ENCODE measurements at places on chromosomes 12 and 14.

DNA sequence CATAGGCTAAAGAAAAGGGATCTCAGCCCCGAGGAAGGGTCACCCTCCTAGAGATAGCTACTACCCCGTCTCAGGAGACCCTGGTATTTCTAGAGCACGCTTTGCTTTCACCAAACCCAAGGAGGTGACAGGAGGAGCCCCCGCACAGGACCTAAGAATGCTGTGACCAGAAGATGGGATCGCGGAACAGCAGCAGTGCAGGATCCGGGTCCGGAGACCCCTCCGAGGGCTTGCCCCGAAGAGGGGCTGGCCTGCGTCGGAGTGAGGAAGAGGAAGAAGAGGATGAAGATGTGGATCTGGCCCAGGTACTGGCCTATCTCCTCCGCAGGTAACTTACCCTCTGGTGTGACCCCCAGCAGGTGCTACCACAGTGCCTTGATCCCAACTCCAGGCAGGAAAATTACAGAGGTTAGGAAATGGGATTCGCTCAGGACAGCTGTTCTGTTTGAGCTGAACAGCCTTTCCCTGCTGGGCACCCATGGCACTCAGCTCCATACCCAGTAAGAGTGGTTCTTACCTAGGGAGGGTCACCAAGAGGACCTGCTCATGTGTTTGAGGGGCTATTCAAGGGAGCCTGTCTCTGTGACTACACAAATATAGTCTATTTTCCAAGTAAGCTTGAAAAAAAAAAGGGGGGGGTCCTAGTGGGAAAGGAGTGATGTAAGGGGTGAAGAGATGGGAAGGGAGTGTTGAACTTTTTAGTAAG lies 826 bp upstream of the NRL start:
- no peak for DNase-seq

GRCh38 chr14:91902336-91902735 lies 35.0 kb upstream of the TC2N start:
- no peak for DNase-seq

DNA sequence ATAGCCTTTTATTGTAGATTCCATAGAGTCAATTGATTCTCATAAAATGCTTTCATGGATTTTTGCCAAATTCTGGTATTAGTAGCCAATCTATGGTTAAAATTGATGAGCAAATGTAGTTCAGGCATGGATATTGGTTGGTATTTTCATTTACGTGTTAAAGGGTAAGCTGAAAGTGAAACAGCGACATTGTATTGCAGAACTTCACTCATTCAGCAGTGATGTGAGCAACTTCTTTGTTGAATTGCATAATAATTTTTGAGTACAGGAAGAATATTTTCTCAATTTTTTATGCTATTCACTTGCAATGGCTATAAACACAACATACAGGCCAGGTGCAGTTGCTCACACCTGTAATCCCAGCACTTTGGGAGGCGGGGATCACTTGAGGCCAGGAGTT lies 24.2 kb upstream of the FAM222A start:
- DNase-seq: no peak

DNA sequence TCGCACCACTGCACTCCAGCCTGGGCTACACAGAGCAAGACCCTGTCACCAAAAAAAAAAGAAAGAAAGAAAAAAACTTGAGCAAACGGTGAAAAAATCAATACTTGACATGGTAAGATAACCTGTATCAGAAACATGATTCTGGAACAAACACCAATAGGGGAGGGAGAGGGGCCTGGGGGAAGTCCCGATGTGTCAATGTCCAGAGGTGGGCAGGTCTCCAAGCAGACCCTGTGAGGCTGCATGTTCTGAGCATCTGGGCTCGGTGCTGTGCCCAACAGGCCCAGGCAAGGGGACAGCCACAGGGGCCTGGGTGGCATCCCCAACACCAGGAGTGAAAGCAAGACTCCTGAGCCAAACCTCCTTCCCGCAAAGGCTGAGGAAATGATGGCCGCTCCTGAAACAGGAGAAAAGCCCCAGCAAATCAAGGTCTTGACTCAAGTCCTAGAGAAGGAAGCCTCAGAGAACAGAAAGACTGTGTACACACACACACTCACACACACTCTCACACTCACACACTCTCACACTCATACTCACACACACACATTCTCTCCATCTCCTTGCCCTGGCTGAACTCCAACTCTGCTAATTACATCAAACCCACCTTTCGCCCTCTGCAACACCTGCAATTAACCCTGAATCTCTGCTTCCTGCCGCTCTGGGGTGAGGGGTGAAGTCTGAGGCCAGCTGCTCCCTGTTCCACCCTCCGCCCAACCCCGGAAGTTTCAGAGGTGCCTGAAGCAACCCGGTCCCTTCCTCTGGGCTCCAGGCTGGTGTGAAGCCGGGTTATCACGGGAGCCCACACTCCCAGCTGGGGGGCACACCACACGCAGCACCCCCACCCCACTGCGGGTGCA lies 20.4 kb downstream of the CCDC88C start:
- DNase-seq: no peak

DNA sequence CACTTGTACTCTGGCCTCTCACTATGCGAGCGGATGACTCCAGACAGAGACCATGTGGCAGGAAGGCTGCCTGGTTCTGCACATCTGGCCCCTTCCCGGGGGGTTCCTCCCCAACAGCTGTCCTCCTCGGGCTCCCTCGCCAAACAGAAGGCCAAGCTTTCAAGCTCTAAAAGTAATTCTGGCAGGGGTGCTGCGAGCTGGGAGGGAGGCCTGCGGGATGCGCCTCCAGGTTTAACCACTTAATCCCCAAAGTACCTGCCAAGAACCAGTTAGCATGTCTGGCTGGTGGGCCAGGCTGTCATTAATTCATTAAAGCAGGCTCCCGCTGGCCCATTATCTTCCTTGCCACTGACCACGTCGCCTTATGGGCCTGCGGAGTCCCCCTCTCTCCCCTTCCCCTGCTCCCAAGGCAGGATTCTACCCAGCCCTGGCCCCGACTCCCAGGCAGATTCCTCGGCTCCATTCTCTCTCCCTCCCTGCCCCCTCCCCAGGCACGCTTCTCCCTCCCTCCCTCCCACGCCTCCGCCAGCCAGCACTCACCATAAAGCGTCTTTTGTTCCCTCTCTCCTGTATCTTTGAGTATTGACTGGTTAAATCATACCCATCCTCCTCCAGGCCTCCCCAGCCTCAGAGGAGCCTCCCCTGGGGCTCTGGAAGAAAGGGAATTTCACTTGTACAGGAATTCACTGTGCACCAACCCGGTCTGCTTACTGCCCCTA lies 4.9 kb downstream of the HRK start:
- DNase-seq: no peak

DNA sequence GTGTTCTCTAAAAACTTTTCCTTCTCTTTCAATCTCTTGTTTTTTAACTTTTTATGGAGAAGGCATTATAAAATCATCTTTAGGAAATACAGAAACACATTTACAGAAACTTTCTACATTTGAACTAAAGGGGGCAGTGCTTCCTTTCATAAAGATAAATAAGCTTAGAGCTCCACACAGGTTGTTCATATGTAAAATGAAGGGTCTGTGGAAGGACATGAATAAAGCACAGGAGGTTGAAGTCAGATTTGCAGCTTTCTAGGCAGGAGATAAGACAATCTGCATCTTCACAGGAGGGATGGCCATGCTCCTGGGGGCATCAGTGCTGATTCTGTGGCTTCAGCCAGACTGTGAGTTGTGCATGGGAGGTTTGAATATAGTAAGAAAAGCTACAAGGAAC lies 426.0 kb downstream of the DAD1 start:
- DNase-seq: no peak

- no peak for DNase-seq
Measured at GRCh38 chr12:130013771-130014484, 110.1 kb upstream of the TMEM132D start.

DNA sequence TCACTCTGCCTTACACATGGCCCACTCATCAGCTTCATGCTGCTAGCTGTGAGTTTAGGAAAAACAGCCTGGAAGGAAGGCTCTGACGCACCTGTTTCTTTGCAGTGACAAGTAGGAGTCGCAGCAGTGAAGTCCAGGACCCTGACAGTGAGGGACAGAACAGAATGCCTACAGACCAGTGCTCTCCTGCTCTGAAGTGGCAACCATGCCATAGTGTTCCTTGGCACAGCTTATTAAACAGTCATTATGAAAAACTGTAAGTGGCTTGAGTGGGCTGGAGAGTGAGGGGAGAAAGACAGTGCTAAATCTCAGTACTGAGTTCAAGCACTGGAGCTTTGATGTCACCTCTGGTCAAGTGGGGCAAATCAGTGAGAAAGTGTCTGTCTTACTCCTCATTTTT lies 61.7 kb downstream of the MYRFL start:
- DNase-seq: no peak

DNA sequence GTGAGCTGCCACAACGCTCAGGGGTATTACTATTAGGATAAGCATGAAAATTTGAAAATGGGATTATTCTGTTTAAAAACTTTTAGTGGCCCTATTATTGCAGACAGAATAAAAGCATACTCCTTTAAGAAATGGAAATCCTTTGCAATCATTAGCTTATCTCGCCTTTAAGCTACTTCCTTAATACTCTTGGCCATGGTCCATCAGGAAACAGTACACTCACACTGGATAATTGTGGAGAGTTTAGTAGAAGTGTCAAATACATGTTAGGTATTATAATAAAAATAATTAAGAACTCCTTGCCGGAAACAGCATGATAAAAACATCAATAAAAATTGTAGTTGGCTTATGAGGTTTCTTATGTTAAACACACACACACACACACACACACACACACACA lies 100.4 kb upstream of the PPFIA2 start:
- no peak for DNase-seq

DNA sequence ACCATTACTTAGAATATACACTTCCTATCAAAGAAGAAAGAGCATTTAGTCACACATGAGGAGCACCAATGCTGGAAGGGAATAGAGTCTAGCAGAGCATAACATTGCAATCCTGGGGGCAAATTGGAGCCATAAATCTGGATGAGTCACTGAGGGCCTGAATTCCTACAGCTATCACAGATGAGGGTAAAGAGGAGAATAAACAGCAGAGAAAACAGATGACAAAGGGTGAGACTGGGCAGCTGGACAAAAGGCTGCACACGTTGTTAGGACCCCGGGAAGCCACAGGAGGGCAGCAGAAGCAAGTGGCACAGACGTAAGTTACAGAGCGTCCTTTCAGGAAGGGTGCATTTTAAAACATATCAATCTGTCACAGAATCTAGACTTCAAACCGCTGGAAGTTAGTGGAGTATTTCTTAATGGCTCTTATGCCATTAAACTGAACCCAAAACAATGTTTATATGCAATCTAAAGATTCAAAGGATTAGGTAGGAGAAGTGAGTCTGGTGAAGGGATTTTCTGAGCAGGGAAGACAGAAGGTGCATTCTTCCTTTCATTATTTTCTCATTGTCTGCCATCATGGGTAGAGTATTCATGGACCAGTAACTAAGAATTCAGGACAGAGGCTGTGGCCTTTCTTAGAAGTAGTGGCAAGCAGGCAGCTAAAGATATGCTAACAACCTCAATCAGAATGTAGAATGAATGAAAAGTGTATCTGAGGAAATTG lies 159.8 kb upstream of the DAAM1 start:
- DNase-seq: no peak

DNA sequence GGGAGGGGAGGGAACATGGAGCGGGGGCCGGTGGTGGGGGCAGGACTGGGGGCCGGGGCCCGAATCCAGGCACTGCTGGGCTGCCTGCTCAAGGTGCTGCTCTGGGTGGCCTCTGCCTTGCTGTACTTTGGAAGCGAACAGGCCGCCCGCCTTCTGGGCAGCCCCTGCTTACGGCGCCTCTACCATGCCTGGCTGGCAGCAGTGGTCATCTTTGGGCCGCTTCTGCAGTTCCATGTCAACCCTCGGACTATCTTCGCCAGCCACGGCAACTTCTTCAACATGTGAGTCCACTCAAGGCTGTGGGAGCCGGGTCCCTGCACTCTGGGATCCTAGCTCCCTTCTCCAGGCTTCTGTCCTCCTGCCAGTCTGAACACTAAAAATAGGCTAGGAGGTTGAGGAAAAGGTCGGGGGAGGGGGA lies 1.1 kb downstream of the FITM1 start:
- no peak for DNase-seq

DNA sequence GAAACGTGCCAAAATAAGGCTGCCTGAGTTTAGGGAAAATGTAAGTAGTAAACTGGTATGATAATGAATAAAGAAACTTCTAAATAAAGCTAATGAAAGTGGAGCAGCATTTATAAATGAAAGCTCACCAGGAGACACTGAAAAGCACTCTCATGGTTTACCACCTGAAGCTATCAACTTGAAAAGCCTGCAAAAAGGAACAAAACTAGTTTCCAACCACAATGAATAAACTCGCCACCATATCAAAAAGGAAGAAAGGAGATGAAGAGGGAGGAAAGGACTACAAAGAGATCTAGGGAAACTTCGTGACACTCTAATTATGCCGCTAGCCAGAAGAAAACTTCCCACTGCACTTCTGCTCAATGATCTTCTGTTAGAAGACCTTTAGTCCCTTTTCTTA lies 66.7 kb downstream of the MED13L start:
- no peak for DNase-seq

- no peak for DNase-seq
Measured at GRCh38 chr14:49732896-49733295, 35.1 kb upstream of the KLHDC2 start.

DNA sequence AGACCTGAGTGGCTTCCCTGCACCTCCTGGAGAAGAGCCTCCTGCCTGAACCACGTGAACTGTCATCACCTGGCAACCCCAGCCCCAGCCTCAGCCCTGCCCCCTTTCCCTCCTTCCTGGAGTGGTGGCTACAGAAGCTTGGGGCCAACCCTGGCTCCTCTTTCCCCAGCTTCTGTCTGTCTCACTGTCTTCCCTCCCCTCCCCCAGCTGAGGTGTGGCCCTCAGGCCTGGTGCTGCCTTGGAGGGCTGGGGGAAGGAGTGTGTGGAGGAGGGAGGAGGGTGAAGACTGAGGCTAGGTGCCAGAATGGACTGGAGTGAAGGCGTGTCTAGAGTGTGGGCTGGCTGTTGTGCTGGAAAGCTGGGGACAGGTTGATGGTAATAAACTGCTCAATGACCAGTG lies 9.7 kb downstream of the NFATC4 start:
- no peak for DNase-seq

GRCh38 chr12:1573960-1574864 lies 20.2 kb downstream of the FBXL14 start:
- DNase-seq: no peak

DNA sequence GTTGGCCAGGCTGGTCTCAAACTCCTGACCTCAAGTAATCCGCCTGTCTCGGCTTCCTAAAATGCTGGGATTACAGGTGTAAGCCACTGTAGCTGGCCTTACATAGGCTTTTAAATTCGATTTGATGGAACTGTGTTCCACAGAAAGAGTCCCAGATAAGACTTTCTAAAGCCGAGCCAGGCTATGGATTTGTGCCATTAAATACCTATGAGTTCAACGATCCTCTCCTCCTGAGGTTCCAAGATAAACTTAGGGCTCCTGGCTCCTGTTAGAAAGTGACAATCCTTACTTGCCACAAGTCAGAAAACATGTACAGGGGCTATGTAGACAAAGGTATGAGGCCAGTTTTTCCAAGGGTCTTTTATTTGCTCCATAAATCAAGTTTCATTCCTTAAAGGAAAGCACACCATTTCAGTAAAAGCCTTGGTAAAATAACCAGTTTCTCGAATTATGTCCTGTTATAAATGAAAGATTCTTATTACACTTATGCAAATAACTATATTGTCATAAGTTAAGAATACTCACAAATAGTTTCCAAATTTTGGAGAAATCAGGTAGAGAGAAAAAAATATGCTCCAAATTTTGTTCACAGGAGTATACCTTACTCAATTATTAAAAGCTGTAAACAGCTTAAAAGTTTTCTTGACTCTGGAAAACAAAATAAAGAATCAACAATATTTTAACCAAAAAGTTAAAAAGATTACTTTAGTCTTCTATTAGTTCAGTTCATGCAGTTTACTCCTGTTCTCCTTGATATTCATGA lies 36.1 kb upstream of the LRRK2 start:
- DNase-seq: no peak

GRCh38 chr14:72099566-72099965 lies 167.3 kb downstream of the RGS6 start:
- no peak for DNase-seq
